Fibroblast of upper back skin (primary cell): ENCODE measurements at places on chromosomes 1 and 21.

DNA sequence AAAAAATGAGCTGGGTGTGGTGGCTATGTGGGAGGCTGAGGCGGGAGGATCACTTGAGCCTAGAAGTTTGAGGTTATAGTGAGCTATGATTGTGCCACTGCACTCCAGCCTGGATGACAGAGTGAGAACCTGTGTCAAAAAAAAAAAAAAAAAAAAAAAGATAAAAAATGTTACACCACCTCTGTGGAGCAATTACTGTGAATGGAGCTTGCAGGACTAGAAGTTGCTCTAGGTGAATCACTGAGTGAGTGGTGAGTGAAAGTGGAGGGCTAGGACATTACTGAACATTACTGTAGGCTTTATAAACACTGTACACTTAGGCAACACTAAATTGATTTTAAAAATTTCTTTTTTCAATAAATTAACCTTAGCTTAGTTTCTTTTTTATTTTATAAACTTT lies 21.9 kb downstream of the TLCD4 start:
- no peak for DNase-seq

- no peak for DNase-seq
Measured at GRCh38 chr1:18670121-18670867, 39.6 kb downstream of the PAX7 start.

DNA sequence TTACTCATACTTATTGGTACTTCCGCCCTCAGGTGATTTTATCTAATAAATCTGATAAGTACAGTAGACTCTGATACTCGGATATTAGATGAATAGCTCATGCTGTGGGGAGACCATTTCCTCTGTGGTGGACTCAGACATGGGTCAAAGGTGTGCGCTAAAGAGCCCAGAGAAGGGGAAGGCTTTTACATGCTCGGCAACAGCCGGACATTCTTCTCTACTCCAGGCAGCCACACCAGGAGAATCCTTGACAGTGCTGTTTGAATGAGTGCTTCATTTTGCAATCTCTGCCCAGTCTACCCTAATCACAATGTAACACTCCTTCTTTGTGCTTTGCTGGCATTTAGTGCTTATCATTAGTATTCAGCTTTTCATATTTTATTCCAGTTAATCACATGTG lies 322.2 kb upstream of the USP25 start:
- no peak for DNase-seq

- DNase-seq, result no peak
Measured at GRCh38 chr1:63005812-63006211, 221.9 kb downstream of the ATG4C start.

GRCh38 chr1:53512807-53513755 lies 53.9 kb downstream of the DMRTB1 start:
- DNase-seq, result no peak

- no peak for DNase-seq
Measured at GRCh38 chr21:45091550-45092322, 17.4 kb downstream of the ADARB1 start.

DNA sequence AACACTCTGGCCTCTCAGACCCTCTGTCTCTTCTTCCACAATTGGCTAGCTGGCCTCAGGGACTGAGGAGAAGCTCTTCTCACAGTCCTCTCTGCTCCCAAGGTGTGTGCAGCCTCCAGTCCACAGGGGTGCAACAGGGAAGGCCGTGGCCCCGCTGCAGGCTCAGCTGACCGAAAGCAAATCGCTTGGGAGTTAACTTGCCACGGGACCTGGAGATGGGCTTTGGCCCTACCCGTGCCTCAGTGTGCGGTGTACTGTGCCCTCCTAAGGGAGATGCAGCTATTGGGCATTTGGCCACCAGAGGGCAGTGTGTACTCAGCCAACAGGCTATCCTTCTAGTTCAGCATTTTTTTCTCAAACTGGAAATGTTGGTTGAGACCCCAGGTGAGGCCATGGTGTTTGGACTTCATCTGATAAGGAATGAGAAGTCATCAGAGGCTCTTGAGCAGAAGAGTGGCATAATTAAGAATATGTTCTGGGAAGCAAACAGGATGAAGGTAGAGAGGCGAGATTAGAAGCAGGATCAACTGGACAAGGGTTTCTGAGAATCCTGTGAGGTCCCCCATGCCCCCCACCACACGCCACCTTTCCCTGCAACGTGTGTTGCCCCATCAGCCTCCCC lies 42.5 kb upstream of the TMEM125 start:
- DNase-seq, result peak; percentile 72

GRCh38 chr21:31220575-31220974 lies 123.5 kb downstream of the TIAM1 start:
- peak; percentile 48 for DNase-seq

GRCh38 chr1:212013672-212014071 lies 21.7 kb downstream of the INTS7 start:
- DNase-seq, result no peak

DNA sequence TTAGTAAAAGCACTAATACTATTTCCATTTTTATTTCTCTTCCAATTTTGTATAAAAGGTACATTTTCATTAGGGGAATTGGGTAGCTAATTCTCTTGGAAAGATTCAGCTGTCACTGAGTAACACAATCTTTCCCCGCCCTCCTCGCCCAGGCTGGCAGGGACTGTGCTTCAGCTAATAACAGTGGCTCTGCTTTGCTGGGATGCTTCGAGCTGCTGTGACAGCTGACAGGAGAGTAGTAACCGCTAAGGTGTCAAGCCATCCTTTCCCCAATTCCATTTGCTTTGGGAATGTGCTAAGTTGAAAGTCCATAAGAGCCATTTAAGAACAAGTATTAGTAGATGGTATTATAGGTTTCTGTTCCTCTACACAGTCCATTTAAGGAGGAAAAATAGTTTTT lies 106.7 kb upstream of the NRIP1 start:
- DNase-seq, result no peak

GRCh38 chr1:45924736-45925135 lies 121.3 kb downstream of the MAST2 start:
- DNase-seq, result no peak

- no peak for DNase-seq
Measured at GRCh38 chr1:37274486-37274885, 199.9 kb upstream of the ZC3H12A start.

DNA sequence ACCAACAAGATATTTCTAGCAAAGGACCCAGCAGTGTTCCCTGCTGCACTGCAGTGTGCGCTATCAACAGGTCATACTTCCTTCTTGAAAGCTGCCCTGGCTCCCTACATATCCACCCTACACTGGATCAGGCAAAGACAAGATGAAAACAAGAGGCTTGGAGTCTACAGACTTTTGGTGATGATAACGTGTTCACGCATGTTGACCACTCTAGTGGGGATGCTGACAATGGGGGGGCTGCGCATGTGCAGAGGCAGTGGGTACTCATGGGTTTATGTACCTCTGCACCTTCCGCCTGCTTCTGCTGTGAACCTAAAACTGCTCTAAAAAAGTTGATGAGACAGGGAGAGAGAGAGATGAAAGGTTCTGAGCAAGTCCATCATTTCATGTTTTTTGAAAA lies 5.5 kb downstream of the ENO1 start:
- DNase-seq, result no peak

GRCh38 chr1:10776190-10776905 lies 20.1 kb downstream of the CASZ1 start:
- DNase-seq, result no peak

GRCh38 chr1:150807249-150808023 lies 624 bp downstream of the CTSK start:
- DNase-seq, result peak; percentile 59

GRCh38 chr1:9294405-9294773 lies 1.7 kb downstream of the SPSB1 start:
- peak; percentile 82 for DNase-seq

GRCh38 chr1:48876330-48876785 lies 99.7 kb upstream of the BEND5 start:
- DNase-seq, result peak; percentile 75

GRCh38 chr1:14280909-14281308 lies 317.6 kb upstream of the KAZN start:
- DNase-seq, result no peak

GRCh38 chr1:26121854-26122773 lies 10.5 kb downstream of the PDIK1L start:
- DNase-seq, result no peak

- peak; percentile 90 for DNase-seq
Measured at GRCh38 chr21:44006017-44006619, 6.0 kb upstream of the TRAPPC10 start.

- DNase-seq, result peak; percentile 14
Measured at GRCh38 chr1:241485554-241485992, 34.0 kb downstream of the FH start.

- DNase-seq, result no peak
Measured at GRCh38 chr1:17460219-17460618, 20.7 kb upstream of the RCC2 start.

- DNase-seq, result no peak
Measured at GRCh38 chr1:160460683-160461287, 60.4 kb downstream of the VANGL2 start.

DNA sequence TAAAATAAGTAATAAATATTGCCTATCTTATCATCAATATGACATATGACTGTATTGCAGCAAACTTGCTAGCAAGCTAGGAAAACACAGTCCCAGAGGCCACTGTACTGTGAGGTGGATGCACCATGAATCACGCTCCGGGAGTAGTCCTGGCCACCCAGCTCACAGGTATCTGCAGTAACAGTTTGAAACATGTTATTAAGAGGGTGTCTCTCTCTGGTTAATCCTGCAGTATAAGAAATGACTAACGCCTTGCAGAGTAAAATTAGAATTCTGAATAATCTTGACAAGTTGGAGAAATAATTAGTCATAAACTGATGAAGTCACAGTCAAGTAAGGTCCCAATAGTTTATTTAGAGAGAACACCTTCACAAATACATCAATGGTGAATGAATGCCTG lies 34.0 kb upstream of the DPT start:
- no peak for DNase-seq

DNA sequence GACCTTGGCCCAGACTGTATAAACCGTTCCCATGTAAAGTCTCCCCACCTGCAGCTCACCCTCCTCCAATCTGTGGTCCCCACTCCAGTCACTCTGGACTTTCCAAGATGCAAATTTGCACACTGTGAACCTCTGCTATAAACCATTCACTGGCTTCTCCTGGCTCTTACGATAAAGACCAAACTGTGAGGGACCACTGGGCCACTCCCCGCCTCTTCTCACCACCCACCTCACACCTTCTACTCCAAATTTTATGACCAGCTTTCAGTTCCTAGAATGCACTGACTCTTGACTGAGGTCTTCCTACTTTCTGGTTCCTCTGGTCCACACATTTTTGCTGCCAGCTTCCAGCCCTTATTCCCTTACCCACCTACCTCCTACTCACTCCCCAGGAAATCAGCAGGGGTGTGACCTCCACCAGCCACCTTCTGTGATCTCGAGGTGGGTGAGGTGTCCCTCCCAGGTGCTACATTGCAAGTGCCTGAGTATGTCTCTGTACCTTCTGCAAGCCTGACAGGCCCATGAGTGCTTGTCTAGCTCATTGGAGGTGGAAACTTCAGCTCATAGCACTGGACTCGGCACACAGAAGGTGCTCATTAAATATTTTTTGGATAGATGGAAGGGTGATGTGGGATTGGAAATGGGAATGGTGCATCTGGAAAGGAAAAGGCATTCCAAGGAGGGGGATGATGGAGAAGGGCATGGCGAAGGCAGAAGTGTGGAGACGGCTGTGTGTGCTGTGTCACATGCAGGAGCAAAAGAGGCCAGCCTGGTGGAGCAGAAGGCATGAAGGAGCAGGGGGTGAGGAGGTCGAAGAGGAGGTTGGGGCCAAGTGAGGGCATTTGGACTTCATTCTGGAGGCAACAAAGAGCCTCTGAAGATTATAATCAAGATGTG lies 15.6 kb upstream of the CSF1 start:
- no peak for DNase-seq

DNA sequence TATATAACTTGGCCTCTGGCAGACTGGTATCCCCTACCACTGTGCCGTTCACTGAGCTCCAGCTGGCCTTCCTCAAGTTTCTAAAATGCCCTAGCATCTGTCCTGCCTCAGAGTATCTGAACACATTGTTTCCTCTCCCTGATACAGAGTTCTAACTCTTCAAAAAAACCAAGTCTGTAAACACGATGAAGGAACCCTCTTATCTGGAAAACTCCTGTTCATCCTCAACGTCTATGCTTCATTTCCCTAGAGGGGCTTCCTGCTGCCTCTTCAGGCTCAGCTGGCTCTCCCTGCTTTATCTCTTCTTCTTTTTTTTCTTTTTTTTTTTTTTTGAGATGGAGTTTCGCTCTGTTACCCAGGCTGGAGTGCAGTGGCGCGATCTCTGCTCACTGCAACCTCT lies 5.6 kb downstream of the BSDC1 start:
- DNase-seq, result no peak

- no peak for DNase-seq
Measured at GRCh38 chr1:117634631-117635030, 28.8 kb downstream of the TENT5C start.

- DNase-seq, result no peak
Measured at GRCh38 chr1:234549447-234550021, 60.4 kb downstream of the IRF2BP2 start.

GRCh38 chr1:36349839-36350238 lies 26.4 kb upstream of the EVA1B start:
- DNase-seq, result no peak
